NCI-H1417 (cell line): ENCODE measurements at places on chromosomes 3 and 15.
A peak's percentile ranks its signal among the peaks of the same experiment; 100 is the strongest.

- DNase-seq: no peak
Observed at GRCh38 chr3:131975047-131975446, 59.8 kb downstream of the CPNE4 start.

DNA sequence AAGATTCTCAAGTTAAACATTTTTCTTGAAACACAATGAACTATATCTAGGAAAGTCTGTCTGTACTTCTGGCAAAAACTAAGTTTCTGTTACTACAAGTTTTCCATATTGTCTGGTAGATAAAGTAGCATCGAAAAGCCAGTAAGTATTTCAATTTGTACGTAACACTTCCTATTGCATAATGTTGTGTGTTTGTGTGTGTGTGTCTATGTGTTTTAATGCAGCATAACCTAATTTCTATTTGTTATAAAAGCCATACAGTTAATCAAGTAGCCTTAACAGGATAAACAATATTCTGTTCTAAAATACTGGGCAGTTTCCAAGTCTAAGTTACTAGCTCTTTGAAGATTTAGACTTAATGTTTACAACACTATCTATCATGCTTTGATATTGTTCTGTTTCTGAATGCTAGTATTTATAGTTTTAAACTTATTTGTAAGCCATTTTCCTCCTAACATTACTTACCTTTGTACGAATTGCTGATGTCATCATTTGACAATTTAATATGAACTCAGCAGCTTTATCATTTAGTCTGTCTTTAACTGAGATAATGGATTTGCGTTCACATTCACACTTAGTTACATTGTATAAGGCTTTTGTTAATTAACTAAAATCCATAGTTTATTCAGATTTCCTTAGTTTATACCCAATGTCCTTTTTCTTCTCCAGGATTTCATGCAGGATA, 163.9 kb downstream of the CBLB start:
- no peak for DNase-seq

DNA sequence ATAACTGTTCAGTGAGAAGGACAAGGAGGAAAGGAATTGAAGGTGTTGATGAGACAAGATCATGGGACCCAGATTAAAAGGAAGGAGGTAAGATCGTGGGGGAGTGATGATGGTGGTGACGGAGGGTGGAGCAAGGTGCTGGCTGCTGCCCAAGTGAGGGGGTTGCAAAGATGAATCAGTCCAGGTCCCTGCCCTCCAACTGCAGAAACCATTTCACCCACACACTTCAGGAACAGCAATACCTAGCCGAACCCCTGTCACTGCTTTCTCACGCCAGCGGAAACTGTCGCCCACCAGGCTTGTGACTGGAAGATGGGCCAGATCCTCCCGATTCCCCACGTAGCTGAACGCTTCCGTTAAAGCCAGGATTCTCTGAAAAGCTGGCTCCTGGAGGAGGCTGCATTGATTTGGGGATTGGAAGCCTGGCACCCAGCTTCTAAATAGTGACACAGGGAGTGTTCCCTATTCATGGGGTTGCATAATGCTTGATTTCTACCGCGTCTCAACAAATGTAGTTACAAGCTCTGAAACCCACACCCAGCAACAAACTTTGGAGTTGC, 3.2 kb upstream of the LSG1 start:
- DNase-seq: no peak

DNA sequence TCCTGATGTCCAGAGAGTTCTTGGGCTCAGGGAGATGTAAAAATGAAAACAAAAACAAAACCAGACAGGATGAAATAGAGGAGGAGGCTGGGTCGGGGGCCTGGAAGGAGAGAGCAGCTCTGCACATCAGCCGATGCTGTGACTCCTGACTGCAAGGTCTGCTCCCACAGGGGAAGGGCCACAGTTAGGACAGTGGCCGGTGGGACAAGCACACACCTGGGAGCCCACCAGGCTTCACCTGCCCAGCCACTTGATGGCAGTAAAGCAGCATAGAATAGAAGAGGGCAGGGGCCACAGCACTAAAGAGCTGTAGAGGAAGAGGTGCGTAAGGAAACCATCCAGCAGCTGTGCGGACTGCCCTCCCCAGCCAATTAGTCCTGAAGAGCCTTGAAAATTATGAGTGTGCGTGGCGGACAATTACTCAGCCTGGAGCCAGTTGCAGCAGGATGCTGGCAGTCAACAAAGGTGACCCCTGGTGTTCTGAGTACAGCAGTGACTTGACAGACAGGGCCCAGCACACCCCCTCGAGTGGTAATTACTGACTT, 29.8 kb downstream of the ALS2CL start:
- DNase-seq: peak; percentile 89

- no peak for DNase-seq
Observed at GRCh38 chr15:99086327-99086667, 18.6 kb upstream of the SYNM start.

- no peak for DNase-seq
Observed at GRCh38 chr3:135994708-135995337, 29.3 kb downstream of the PPP2R3A start.

GRCh38 chr15:69854521-69855181, 243.1 kb downstream of the TLE3 start:
- DNase-seq: no peak

DNA sequence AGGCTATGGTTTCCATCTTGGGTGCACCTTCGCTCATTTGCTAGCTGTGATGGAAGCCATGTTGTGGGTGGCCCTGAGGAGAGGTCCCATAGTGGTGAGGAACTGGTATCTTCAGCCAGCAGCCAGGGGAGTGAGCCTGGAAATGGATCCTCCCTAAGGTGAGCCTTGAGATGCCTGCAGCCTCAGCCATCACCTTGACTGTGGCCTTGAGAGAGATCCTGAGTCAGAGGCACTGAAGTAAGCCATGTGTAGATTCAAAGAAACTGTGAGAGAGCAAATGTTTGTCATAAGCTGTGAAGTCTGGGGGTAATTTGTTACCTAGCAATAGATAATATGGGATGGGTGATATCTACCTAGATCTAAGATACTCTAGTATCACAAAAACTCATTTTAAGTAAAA, 105.3 kb downstream of the SNRK start:
- no peak for DNase-seq

DNA sequence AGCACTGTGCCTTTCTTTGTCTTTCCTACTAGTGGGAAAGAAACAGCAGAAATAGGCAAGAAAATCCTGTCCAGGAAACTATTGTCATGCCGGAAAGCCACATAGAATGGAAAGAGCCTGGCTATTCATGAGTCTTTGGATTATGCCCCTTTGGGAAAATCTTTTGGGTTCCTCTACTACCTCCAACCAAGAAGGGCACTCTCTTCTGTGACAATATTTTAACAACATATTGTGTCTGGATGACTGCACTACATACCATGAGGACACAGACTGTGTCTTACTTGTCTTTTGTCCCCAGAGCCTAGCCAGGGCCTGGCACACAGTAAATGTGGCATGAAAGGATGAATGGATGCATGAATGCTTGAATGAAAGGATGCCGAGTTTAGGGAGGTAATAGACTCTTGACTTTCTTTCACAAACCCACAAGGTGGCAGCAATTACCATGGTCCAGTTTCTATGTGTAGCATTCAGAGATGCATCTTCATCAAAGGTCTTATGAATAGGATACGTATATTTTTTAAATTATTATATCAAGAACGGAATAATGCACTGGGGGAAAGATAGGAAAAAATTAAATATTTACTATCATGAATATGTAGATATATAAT, 30.3 kb downstream of the ARL14 start:
- peak; percentile 89 for DNase-seq

DNA sequence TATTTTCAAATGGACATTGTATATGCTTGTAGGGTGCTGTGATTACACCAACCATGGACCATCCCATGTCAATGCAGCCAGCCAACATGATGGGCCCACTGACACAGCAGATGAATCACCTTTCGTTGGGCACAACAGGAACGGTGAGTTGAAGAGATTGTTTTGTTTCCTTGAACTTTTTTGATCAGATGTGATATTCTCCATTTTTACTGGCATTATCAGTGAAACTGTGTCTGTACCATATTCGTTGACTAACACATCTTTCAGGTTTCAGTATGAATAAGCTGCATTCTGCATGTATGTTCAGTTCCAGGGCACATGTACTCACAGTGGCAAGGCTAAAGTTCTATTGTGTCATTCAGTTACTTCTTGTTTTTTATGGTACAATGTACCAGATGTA, 655.2 kb downstream of the RBMS3 start:
- no peak for DNase-seq

DNA sequence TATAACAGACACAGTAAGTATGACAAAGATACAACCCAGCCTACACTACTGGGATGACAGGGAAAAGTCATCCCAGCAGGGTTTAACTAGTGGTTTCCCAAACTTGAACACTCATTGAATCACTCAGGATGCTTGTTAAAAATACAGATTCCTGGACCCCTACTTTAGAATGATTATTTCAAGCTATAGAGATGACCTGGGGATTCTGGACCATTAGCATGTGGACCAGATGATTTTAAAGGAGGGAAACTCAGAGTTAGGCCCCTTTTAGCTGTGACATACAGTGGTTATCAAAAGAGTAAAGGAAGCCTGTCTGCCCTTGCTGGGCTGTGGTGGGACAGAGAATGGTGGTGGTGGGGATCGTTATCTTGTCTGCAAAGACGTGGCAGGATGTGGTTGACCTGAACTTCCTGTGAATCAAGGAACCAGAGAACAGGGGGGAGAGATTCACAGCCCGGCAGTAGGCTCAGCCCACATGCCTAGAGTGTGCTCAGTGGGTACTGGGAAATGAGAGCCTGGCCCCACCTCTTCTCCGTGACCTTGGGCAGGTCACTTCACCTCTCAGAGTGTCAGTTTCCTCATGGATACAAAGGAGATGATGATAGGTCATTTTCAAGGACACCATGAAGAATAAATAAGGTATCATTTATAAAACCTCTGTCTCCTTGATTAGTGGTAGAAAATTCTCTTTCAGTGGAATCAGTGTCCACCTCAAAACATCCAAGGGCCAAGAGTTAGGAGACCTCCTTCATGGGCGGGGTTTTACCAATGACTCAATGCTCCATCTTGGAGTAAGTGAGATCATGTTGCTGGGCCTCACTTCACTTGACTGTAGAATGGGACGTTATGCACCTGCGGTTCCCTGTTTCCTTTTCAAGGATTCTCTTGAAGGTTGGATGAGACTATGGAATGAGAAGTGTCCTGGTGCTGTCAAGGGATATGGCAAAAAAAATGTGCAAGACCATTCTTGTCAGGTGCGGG, 306.5 kb downstream of the RPLP1 start:
- no peak for DNase-seq

GRCh38 chr15:31260646-31261265, 65.9 kb upstream of the KLF13 start:
- DNase-seq: no peak

GRCh38 chr15:39414201-39414600, 166.7 kb upstream of the THBS1 start:
- no peak for DNase-seq

DNA sequence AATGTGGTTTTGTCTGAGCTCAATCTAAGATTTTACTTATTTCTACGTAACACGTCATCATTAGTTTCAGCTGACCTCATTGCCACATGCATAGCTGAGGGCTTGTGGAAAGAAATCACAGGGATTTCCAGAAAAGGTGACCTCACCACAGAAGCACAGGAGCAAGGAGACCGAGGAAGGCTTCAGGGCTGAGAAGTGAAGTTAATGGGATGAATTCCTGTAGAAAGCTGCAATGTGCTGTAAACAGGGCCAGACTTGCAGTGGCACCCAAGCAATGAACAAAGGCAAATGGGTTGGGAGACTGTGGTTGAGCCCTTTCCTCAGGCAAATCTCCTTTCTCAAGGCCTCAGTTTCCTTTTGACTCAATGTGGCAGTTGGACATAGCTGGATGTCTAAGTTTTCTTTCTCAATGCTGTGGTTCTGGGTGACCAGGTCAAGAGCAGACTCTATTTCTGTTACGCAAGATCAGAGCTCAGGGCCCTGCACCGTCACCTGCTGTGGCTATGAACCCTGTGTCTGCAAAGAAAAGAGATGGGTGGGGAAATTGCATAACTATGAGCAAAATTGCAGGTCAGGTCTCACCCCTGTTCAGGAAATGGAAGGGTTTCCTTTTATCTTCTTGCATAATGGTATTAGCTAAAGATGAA, 252.2 kb upstream of the TBL1XR1 start:
- DNase-seq: no peak

DNA sequence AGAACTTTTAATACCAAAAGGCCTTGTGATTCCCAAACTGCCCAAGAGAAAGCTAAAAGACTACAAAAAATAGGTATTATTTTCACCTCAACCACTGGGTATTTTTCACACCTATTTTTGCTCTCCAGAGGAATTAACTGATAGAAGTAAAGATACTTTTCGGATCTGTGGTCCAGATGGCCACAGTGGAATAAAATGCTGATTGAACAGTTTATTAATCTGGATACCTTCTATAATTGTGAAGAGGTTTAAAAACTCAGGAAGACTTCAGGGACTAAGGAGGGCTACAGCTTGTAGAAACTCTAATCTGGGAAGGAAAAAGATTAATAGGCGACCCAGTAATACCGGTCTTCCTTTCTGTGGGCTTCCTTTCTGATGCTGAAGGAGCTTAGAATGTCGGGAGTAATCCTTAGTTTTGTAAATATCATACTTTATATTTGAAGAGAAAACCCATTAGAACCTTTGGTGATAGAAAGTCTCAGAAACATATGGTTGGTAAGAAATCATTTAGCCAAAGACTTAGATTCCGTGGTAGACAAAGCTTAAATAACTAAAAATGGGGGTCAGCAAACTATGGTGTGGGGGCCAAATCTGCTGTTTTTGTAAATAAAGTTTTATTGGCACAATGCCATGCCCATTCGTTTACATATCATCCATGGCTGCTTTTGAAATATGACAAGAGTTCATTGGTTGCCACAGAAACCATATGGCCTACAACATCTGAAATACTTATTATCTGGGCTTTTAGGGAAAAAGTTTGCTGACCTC, 47.8 kb downstream of the TTC23 start:
- DNase-seq: no peak

GRCh38 chr3:51393134-51393495, 2.0 kb downstream of the RBM15B start:
- no peak for DNase-seq

- DNase-seq: no peak
Observed at GRCh38 chr15:39944726-39945125, 10.8 kb downstream of the EIF2AK4 start.

DNA sequence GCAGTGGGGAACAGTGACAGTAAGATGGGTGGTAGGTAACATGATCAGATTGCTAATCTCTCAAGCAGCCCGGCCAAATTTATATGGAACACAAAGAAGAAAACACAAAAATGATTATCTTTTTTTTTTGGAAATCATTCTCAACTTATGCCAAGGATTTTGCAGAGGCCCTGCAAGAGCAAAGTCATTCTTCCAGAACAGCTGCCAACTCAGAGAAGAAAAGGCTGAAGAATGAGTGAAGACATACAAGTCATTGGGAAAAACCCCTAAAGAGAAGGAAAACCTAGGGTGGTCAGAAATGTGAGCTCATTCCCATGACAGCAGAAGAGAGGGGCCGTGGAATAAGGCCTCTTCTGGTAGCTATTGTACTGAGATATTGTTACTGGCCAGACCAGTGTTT, 246.7 kb downstream of the SHOX2 start:
- DNase-seq: no peak

- peak; percentile 35 for DNase-seq
Observed at GRCh38 chr3:46664971-46665762, 28.3 kb downstream of the ALS2CL start.
